Activated B cell treated with CpG ODN at 0.5 μM for 24 hours (primary cell): ENCODE measurements at places on chromosomes 12 and 14.

- DNase-seq, result no peak
Observed at GRCh38 chr12:6964605-6965025, 5.8 kb downstream of the PHB2 start.

DNA sequence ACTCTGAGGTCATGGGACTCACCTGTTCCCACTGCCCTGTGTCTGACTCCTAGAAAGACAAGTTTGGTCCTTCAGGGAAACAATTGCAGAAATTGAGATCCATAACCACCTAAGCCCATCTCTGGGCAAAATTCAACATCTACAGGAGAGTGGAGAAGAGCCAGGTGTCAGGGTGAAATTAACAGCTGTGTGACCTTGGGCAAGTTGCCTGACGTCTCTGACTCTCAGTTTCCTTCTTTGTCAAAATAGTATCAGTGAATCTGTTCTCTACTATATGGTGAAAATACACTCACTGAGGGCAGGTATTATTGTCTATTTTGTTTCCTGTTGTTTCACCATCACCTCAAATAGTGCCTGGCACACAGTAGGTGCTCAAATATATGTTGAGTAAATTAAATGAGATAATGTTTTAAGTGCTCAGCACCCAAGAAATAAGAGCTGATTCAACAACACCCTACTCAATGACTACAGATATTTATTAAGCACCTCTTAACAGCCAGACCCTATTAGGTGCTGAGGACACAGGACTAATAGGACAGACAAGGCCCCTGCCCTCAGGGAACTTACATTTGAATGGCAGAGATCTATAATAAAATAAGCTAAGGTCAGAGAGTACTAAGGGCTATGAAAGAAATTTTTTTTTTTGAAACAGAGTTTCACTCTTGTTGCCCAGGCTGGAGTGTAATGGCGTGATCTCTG lies 14.2 kb upstream of the IFT81 start:
- no peak for DNase-seq

- no peak for DNase-seq
Observed at GRCh38 chr12:89622115-89622514, 86.5 kb downstream of the ATP2B1 start.

GRCh38 chr14:31476131-31476866 lies 11.5 kb downstream of the GPR33 start:
- no peak for DNase-seq

DNA sequence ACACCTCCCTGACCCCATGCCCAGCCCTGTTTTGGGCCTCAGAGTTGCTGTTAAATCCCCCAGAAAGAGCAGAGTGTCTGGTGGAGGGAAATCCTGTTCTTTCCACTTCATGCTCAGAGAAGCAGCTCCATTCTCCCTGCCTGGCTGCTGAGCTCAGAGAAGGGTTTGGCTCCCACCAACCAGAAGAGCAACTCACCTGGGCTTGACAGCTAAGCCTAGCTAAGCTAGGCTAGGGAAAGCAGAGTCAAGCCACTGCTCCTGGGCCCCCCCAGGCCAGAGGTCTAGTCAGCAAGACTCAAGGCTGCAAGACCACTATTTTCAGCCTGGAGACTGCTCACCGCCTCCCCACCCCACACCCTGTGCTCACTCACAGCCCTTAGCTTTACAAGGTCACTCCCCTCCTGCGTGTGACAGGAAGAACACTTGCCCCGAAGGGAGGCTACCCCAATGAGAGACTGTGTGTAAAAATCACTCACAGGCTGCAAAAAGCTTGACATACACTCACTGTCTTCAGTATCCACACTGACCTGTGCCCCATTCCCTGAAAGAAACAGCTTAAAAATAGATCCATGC lies 13.5 kb downstream of the GSC start:
- no peak for DNase-seq

DNA sequence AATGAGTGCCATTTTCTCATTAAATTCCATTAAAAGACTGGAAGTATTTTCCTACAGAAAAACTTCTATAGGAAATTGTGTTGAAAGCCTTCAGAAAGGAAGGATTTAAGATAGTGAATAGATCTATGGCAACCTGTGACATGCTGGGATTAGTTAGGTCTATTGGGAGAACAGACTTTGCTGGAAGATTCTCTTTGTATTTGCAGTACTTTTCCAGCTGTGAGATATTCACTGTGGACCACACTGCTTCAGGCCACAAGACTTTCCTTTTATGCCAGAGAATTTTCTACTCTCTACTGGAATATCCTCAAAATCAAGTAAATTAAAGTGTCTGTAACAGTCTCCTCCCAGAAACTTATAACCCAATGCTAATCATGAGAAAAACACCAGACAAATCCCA lies 136.2 kb downstream of the MYRFL start:
- no peak for DNase-seq

DNA sequence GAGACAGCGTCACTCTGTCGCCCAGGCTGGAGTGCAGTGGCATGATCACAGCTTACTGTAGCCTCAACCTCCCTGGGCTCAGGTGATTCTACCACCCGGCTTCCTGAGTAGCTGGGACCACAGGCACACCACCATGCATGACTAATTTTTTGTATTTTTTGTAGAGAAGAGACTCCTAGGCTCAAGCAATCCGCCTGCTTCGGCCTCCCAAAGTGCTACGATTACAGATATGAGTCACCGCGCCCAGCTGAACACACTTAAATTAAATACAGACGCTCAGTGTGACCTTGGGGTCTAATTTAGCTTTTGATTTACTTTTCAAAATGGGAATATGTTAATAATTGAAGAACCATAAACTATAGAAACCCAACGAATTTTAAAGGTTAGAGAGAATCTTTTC lies 77.2 kb downstream of the C2CD5 start:
- no peak for DNase-seq

DNA sequence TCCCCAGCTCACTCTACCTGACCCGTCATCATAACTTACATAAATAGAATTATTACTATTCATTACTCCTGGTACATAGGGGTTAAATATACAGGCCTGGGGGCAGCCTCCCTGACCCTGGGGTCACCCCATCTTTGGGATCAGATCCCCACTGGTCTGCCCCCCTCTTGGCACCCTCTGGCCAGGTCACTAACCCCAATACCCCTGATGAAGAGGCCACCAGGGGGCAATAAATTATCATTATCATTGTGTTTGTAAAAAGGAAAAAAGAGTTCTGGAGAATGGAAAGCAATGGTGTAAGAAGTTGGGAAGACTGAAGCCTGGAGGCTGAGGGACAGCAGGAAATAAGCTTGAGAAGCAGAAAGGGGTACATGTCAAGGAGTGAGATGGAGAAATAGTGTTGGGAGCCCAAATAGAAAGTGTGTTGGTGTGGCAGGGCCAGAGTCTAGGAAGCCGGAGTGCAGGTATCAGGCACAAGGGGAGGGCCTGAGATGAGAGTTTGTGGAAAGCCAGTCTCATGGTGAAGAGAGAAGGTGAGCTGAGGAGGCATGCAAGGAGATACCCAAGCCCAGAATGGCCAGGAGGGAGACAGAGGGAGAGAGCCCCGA lies 6.1 kb upstream of the AAAS start:
- no peak for DNase-seq

- DNase-seq, result no peak
Observed at GRCh38 chr14:28774764-28775735, 8.5 kb downstream of the FOXG1 start.

DNA sequence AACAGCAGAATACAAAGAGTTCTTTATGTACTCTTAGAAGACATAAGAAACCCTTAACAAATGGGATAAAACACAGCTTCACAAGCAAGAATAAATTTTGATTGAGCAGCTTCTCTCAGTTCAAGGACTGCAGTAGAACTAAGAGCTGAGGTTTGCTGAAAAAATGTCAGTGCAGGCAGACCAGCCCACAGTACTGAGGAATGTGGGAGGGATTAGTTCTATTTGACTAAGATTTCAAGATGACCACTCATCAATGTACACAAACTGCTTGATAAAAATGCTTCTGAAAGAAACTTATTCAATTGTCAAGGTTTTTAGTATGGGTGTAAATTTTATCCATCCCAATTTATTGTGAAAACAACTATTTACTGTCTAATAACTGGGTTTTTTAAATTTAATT lies 138.4 kb downstream of the SEC23A start:
- no peak for DNase-seq

DNA sequence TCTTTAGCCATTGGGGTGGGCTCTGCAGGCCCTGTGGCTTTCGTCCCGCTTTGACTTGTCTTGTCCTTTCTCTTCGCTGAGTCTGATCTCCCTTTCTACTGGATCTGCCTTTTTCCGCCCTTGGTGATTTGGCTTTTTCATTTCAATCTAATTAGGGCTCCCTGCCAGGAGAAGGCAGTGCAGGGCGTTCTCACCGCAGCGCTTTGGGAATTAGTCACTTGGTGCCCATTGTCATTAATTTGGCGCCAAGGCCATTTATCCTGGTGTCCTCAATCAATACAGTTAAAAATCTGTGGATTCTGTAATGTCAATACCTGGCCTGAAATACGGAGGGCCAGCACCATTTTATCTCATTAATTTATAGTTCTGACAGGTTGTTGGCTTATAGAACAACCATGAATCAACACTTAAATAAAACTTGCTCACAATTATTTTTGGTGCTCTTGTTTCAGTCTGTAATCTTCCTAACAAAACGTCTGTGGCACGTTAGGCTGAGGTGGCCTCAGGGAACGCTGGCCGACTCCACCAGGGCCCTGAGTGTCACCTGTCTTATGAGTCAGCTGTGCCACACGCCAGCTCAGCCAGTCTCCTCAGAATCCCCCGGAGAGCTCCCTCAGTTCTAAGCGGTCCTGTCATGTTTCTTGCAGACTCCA lies 115.7 kb downstream of the BEGAIN start:
- no peak for DNase-seq
